ENCODE measurements at places on chromosomes 1 and 21.
A peak's percentile ranks its signal among the peaks of the same experiment; 100 is the strongest.

- peak; percentile 8 for DNase-seq
These were observed 31.8 kb downstream of the ADGRL2 start for GRCh38 chr1:81832573-81832972.

- DNase-seq = no peak
These were observed 22.5 kb upstream of the GPR157 start for GRCh38 chr1:9151328-9151860.

- no peak for DNase-seq
These were observed 2.6 kb upstream of the SH3GLB1 start for GRCh38 chr1:86701731-86702130.

GRCh38 chr21:18163956-18164355 lies 80.7 kb upstream of the CHODL start:
- no peak for DNase-seq

DNA sequence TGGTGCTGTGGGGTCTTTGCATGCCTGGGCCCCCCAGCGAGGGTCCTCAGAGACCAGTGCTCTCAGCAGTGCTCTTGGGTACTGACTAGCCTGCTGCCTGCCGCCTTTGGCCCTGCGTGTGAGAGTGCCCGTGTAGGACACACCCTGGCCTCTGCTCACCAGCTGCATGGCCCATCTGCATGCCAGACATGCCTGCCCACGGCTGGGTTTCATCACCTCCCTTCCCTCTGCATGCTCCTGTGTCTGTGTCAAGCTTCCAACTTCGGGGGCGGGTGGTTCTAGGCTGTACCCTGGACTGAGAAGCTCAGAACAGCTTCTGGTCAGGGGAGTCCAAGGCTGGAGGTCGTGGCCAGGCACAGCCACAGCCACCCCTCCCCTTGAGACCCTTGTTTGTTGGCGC lies 56.9 kb downstream of the PTPRF start:
- peak; percentile 44 for DNase-seq

GRCh38 chr1:168991667-168992475 lies 114.6 kb upstream of the ATP1B1 start:
- no peak for DNase-seq

GRCh38 chr21:26925636-26926035 lies 41.3 kb downstream of the ADAMTS5 start:
- DNase-seq = no peak

DNA sequence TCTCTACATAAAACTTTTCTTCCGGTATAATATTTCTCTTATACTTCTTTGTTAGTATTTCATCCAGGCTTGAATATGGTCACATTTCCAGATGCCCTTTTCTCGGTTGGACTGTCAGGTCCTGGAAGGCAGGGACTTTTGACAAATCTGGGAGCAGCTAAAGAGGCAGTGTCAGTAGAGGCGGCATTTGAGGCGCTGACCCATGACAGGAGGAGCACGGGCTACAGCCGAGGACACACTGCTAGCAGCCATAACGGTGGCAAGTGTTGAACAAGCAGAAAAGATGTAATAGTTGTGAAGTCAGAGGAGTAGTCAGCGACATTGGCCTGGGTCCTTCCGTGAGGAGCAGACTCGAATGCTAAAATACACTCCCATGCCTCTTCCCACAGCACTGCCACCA lies 14.5 kb upstream of the NRIP1 start:
- no peak for DNase-seq

GRCh38 chr1:197920414-197921117 lies 3.4 kb downstream of the LHX9 start:
- DNase-seq = no peak

- DNase-seq = no peak
These were observed 123.1 kb upstream of the ZBTB40 start for GRCh38 chr1:22328331-22329147.

GRCh38 chr1:74641876-74642275 lies 31.7 kb downstream of the ERICH3 start:
- DNase-seq = no peak

GRCh38 chr1:14602136-14602535 lies 3.7 kb downstream of the KAZN start:
- no peak for DNase-seq

DNA sequence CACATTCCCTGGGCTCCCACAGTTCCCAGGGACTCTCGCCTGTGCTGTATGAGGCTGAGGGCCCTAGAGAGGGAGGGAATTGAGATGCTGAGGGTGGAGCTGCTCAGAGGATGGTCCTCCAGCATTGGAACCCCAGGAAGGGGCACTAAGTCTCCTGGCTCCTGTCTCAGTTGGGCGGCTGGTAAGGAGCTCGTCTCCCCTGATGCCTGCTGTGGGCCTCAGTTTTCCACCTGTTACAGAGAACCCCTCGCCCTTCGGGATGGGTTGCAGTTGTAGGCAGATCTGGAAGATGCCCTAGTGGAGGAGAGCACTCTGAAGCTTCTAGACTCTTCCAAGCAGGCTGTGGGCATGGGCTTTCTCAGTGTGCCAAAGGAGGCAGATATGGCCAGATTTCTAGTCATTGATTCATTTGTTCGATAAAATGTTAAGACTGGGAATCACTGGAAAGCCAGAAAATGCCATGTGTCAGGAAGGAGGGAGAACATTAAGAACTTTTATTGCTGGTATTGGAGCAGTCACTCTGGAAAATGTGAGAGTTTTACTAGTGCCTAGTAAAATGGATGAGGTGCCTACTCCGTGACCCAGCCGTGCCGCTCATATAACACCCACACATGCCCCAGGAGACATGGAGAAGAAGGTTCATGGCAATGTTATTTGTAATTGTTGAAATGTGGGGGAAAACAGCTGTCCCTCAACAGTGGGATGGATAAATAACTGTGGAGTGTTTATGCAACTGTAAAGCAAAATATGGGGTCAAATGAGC lies 828 bp upstream of the MYBPH start:
- no peak for DNase-seq

- no peak for DNase-seq
These were observed at the start of gene CD53 for GRCh38 chr1:110872745-110873720. TSS of gene CD53 (plus strand) at chr1:110873148. CDS start at chr1:110891409, 18,261 bp downstream.

DNA sequence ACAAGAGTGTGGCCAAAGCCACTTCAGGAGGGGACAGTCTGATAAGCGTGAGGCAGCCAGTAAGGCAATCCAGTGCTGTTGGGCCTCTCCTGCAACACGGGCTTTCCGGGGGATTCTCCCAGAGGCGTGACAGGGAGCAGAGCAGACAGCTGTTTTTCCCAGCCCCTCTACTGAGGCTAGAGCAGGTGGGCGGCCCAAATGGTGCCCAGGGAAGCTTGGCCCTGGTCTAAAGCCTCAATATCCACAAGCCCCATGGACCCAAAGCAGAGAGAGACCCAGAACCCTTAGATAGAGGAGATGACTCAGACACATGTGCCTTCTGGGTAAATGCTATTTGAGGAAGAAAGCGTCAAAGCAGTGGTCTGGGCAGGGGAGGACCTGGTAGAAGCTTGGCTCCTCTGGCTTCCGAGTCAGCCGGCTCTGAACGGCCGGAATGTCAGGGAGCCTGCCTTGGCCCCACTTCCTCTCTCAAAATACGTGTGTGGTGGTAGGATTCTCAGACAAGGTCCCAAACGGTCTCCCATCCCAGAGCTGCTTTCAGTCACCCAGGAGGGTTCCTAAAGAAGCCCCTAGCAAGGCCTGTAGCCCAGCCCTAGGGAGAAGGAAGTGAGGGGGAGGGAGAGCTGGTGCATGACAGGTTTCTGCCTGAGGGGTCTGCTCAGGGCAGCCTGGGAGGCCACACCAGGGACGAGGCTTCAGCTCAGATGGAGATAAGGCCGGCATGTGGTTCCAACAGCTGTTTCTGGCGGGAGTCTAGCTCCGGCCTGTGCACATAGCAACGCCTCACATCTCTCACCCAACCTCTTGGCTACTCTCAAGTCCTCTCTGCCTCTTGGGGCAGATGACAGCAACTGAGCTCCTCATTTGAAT lies 28.8 kb downstream of the PIK3C2B start:
- no peak for DNase-seq

DNA sequence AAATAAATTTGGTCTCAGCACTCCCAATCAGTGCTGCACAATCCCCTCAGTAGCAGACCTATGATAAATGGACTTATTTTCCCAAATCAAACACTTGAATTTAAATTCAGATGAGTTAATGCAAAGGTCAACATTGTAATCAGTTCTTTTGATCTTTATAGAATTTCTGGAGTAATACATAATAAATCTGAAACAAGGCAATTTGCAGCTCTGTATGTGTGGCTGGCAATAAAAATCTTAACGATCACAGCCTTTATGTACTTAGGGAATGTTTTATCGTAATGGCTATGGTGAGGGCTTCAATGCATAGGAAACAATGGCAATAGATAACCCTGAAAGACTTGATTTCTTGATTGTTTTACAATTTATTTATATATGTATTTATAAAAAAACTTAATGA lies 91.4 kb downstream of the GPATCH2 start:
- DNase-seq = no peak

- DNase-seq = no peak
These were observed 430 bp downstream of the FAM167B start for GRCh38 chr1:32247452-32247851.

GRCh38 chr21:31869750-31870149 lies 3.1 kb upstream of the HUNK start:
- no peak for DNase-seq

GRCh38 chr1:64834734-64835133 lies 89.9 kb downstream of the RAVER2 start:
- DNase-seq = no peak

GRCh38 chr1:12524266-12524665 lies 93.7 kb downstream of the DHRS3 start:
- DNase-seq = no peak

GRCh38 chr1:221907166-221907932 lies 165.5 kb upstream of the DUSP10 start:
- DNase-seq = no peak

GRCh38 chr1:241600496-241600901 lies 39.7 kb downstream of the CHML start:
- peak; percentile 41 for DNase-seq

DNA sequence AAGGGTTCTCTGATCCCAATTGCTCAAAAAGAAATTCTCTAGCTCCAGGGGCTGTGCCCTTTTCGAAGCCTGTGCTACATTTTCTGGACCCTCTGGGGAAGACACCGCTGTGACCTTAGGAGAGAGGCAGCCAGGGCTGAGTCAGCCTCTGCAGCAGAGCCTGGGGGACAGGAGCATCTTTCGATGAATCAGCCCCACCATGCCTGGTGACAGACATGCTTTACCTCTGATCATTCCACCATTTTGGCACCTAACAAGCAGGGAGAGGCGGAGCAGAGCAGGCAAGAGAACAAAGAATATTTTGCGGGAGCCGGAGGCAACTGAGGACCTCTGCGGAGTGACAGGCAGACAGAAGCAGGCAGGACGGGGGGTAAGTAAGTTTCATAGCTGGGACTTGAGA lies 84.9 kb downstream of the VWA5B1 start:
- peak; percentile 21 for DNase-seq

DNA sequence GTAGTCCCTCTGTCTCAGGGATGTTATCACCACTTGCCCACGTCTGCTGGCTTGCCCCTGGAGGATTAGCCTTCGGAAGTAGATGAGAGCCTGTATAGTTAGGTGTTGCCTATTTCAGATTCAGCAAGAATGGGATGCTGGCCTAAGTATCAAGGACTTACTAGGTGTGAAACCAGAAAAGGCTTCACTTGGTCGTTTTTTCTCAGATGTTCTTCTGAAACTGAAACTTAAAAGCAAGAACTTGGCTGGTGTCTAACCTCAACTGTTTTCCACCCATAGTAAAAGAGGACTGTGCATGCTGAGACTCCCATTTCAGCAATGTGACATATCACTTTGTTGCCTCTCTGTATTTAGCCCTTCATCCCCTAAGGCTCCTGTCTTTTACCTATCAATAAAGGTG lies 67.0 kb upstream of the LRRC53 start:
- no peak for DNase-seq

- DNase-seq = no peak
These were observed 61.1 kb downstream of the PTPRU start for GRCh38 chr1:29297450-29297849.

DNA sequence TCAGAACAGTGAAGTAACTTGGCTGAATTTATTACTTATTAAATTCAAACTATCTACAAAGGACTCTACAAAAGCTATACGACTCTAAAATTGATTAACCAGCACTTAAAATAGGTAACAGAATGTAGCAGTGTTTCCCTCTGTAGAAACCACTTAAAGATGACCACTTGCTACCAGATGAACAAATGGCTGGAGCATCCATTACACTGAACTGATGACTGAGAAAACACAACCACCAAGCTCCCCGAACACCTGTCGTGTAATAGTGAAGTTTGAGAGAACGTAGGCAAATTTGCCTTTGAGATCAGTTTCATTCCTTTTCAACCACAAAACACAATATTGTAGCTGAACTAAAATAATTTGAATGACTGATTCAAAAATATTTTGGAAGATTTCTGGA lies 226.7 kb downstream of the KCNT2 start:
- no peak for DNase-seq

DNA sequence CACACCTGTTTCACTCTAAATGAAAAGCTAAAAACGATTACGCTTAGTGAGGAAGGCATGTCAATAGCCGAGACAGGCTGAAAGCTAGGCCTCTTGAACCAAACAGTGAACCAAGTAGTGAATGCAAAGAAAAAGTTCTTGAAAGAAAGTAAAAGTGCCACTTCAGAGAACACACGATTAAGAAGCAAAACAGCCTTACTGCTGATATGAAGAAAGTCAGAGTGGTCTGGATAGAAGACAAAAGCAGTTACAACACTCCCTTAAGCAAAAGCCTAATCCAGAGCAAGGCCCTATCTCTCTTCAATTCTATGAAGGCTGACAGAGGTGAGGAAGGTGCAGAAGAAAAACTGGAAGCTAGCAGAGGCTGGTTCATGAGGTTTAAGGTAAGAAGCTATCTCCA lies 130.7 kb downstream of the SIPA1L2 start:
- DNase-seq = no peak

DNA sequence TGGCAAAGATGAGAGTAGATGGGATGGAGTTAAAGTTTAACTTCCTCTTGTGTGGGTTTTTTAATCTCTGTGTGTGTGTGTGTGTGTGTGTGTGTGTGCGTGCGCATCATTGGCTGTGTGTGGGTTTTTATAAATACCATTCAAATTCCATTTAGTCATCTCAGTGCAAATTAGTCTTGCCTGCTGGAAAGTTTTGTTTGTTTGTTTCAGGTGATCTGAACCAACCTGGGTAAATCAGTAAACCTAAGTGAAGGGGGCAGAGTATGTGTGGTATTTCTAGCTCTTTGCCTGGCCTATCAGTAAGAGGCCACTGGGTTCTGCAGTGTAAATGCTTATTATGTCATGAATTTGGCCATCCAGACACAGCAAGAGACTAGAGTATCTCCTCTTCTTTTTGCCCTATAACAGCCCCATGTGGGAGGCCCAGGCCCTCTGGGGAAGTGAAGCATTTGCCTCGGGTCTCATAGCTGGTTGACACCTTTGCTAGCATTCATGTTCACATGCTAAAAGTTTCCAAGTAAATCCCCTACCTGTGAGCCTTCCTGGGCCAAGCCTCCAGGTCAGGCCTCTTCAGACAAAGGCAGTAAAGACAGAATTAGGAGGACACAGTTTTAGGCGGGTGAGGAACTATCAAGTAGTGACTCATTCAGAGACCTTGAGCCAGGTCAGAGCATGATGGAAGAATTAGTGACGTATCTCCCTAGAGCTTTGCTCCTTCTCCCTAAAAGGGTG lies 14.7 kb downstream of the INTS3 start:
- no peak for DNase-seq

GRCh38 chr1:96833376-96833775 lies 111.8 kb downstream of the PTBP2 start:
- DNase-seq = no peak

All from GM04504 (cell line).